ENCODE measurements at places on chromosomes 7 and 10. TPM values are rescaled to one million over a fixed set of nuclear protein-coding genes. Genes with fewer than 3 reads are reported as not detected.

GRCh38 chr10:28930514-28931495 is 253.5 kb downstream of the BAMBI start:
- no peaks in the 10 kb centered on the region for H3K27me3 ChIP-seq
- no peak overlapping the region for H3K4me3 ChIP-seq
- H3K27ac ChIP-seq, result no peak overlapping the region
- DNase-seq, result no peak
- no peaks in the 10 kb centered on the region for H3K36me3 ChIP-seq
- H3K4me1 ChIP-seq, result no peaks in the 10 kb centered on the region

GRCh38 chr10:84342584-84342983 is 14.2 kb downstream of the CCSER2 start:
- no peaks in the 10 kb centered on the region for H3K36me3 ChIP-seq
- no peak overlapping the region for H3K4me3 ChIP-seq
- H3K4me1 ChIP-seq, result no peaks in the 10 kb centered on the region
- no peak overlapping the region for H3K27ac ChIP-seq
- H3K27me3 ChIP-seq, result no peaks in the 10 kb centered on the region

DNA sequence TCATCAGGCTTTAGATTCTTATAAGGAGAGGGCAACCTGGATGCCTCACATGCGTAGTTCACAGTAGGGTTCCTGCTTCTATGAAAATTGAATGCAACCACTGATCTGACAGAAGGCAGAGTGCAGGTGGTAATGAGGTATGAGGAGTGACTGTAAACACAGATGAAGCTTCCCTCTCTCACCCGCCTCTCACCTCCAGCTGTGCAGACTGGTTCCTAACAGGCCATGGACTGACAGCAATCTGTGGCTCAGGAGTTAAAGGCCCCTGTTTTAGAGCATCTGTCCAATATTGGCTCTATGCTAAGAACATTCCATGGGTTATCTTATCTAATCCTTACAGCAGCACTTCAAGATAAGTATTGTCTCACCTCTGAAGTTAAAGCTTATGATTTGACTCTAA is 213.5 kb upstream of the NRP1 start:
- no peak overlapping the region for H3K27ac ChIP-seq
- H3K27me3 ChIP-seq, result no peaks in the 10 kb centered on the region
- DNase-seq, result no peak
- H3K36me3 ChIP-seq, result no peaks in the 10 kb centered on the region
- no peak overlapping the region for H3K4me3 ChIP-seq

DNA sequence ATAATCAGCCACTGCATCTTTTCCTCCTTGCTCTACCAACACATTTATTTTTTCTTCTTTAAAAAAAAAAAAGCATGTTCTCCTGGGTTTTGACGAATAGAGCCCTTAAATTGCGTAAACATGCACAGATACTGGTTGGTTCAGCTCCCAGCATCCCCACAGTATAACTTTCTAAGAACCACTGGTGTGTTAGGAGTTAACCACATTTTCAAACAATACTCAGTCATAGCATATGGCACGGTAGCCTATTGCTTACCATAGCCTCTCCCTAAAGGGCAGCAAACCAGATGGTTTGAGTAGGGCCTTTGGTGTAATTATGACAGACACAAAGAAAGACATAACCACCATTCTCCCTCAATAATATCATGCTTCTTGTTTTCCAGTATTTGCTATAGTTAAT is 145.0 kb downstream of the LRRC4 start:
- no peaks in the 10 kb centered on the region for H3K27me3 ChIP-seq
- H3K4me3 ChIP-seq, result no peak overlapping the region
- H3K4me1 ChIP-seq, result peaks cover 7% of the 10 kb centered on the region
- no peak overlapping the region for H3K27ac ChIP-seq

- DNase-seq, result no peak
- H3K4me1 ChIP-seq, result peaks cover 8% of the 10 kb centered on the region
- H3K27me3 ChIP-seq, result no peaks in the 10 kb centered on the region
- no peaks in the 10 kb centered on the region for H3K36me3 ChIP-seq
- no peak overlapping the region for H3K27ac ChIP-seq
These were observed 99.9 kb upstream of the AKR1E2 start for GRCh38 chr10:4725917-4726606.

- H3K4me3 ChIP-seq, result no peak overlapping the region
- DNase-seq, result no peak
- no peak overlapping the region for H3K27ac ChIP-seq
- H3K36me3 ChIP-seq, result no peaks in the 10 kb centered on the region
- H3K4me1 ChIP-seq, result no peaks in the 10 kb centered on the region
These were observed 61.6 kb downstream of the COBL start for GRCh38 chr7:51255036-51255435.

DNA sequence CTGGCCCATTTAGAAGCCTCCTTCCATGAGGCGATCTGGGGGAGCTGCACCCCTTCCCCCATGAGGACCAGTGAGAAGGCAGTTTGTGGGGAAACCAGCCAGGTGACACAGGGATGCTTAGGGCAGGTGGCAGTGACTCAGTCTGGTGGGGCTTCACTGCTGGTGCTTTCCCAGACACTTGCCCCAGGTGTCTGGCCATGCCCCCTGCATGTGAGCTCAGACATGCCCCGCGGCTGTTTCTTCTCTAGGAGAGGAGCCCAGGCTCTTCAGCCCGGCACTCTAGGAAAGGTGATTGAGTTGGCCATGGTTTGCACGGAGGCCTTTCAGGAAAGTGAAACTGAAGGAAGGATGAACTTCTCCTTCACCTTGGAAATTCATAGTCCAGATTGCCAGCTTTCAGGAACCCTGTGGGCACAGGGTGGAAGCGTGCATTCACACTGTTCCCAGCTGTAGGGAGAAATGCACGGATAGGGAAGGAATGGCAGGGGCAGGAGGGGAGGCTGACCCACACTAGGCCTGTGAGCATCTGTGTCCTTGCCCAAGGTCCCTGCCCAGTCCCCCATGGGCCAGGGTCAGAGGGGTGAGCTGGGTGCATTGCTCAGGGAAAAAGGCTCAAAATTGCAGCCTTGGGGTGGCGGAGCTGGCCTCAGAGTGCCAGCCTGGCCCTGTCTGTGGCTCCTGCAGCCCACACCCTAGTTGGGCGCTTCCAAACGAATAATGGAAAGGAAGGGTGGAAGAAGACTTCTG is 359.1 kb downstream of the GLRX3 start:
- H3K27me3 ChIP-seq, result no peaks in the 10 kb centered on the region
- DNase-seq, result peak; percentile 48
- no peak overlapping the region for H3K27ac ChIP-seq
- no peaks in the 10 kb centered on the region for H3K4me1 ChIP-seq
- no peaks in the 10 kb centered on the region for H3K36me3 ChIP-seq

DNA sequence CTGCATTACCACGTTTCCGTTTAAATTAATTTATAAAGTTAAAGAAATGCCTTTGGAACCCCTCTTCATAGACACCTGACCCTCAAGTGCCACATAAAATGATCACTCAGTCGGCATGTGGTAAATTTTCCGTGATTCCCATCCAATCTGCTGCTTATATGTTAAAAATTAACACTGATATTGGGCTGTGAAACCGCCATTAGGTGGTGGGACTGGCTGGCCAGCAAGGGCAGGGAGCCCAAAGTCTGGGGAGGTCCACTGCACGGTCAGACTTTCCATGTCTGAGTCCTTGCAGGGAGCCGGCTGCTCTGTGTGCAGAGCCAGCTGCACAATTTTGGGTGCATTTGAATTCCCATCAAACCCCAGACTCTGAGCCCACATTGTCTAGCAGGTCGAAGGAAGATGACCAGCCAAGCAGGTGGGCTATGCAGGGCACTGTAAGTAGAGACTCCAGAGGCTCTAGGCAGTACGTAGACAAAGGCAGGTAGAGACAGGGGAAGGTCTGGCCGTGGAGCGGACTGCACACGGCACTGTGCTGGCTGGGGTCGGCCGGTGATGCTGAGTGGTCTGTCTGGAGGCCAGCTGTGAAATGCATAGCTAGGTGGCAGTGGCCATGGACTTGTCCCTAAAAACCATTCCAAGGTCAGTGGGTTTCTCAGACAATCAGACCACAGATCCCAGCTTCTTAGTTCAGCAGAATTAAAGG is 122.9 kb downstream of the SH3PXD2A start:
- no peak overlapping the region for H3K27ac ChIP-seq
- no peaks in the 10 kb centered on the region for H3K27me3 ChIP-seq

DNA sequence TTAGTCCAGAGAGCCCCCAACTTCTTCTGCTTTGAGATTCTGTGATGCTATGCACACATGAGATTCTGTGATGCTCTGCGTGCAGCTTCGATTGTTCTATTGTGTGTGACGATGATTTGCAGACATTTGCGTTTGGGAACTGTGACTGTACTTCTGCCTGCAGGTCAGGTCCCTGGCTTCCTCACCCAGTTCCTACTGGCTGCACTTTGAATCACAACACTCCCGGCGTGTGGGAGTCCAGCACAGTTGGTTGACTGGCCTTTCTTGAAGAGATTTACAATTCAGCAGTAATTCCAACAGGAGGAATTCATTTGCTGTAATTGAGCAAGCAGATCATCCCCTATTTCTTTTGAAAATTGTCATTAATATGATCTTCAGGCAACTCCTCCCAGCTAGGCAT is 252.2 kb upstream of the YAE1 start:
- no peak overlapping the region for H3K27ac ChIP-seq
- no peaks in the 10 kb centered on the region for H3K36me3 ChIP-seq
- H3K4me1 ChIP-seq, result no peaks in the 10 kb centered on the region
- no peaks in the 10 kb centered on the region for H3K27me3 ChIP-seq
- H3K4me3 ChIP-seq, result no peak overlapping the region

DNA sequence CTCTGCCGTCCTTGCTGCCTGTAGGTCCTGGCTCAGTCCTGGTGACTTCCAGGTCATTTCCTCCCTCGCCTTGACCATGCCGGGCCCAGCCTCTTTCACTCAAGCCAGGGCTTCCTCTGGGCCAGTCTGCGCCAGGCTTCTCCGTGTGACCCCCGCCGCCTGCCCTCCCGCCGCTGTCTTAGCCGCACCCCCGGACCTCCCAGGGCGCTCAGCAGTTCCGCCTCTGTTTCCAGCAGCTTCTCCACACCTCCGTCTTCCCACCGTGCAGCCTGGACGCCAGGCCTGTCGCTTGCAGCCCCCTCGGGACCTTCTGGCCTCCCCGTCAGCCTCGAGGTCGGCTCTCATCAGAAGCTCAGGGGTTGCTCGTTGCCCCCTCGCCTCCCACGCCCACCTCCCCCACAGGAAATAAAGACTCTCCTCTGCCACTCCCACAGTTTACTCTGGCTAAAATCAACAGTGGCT is 123.0 kb upstream of the FZD8 start:
- H3K36me3 ChIP-seq, result no peaks in the 10 kb centered on the region
- no peak overlapping the region for H3K4me3 ChIP-seq
- peaks cover 5% of the 10 kb centered on the region for H3K4me1 ChIP-seq
- no peak overlapping the region for H3K27ac ChIP-seq
- DNase-seq, result no peak

DNA sequence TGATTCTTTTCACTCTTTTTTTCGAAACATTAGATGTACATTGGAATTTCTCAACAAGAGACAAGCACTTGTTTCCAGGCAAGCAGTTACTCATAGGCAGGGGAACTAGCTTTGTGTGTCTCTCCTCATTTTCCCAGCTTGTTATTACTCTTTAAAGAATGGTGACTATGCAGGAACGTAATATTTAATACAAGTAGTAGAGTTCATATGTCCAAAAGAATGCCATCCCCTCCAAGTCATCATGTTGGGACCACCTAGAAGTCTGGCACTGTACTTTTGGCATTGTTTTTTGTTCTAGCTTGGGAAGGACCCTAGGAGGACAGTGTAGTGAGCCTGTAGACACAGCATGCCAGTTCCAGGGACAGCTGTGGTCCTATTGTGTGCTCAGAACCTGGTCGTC is 650.7 kb downstream of the INHBA start:
- no peaks in the 10 kb centered on the region for H3K36me3 ChIP-seq
- H3K27me3 ChIP-seq, result no peaks in the 10 kb centered on the region
- H3K27ac ChIP-seq, result no peak overlapping the region

- H3K27me3 ChIP-seq, result no peaks in the 10 kb centered on the region
- no peaks in the 10 kb centered on the region for H3K4me1 ChIP-seq
- H3K4me3 ChIP-seq, result no peak overlapping the region
- H3K36me3 ChIP-seq, result no peaks in the 10 kb centered on the region
- H3K27ac ChIP-seq, result no peak overlapping the region
These were observed 4.6 kb downstream of the AGMO start for GRCh38 chr7:15557186-15557585.

- H3K27me3 ChIP-seq, result no peaks in the 10 kb centered on the region
- H3K4me3 ChIP-seq, result no peak overlapping the region
- H3K4me1 ChIP-seq, result peaks cover 4% of the 10 kb centered on the region
These were observed 21.4 kb downstream of the UBN2 start for GRCh38 chr7:139252451-139252850.

- H3K27me3 ChIP-seq, result no peaks in the 10 kb centered on the region
- H3K36me3 ChIP-seq, result no peaks in the 10 kb centered on the region
- DNase-seq, result no peak
- peaks cover 21% of the 10 kb centered on the region for H3K4me1 ChIP-seq
- H3K4me3 ChIP-seq, result no peak overlapping the region
These were observed 33.1 kb upstream of the RPA3 start for GRCh38 chr7:7751243-7752092.

The TAF6 gene
- polyA plus RNA-seq, result 37.8 TPM

The ASNS gene
- 6.6 TPM for polyA plus RNA-seq

The CYP17A1 gene
- 0.92 TPM for polyA plus RNA-seq
